ENCODE measurements at places on chromosomes 6 and 20.
A peak's percentile ranks its signal among the peaks of the same experiment; 100 is the strongest.

GRCh38 chr6:56851541-56852259 is 103.2 kb upstream of the BEND6 start:
- no peaks in the 10 kb centered on the region for H3K27me3 ChIP-seq
- no peak for DNase-seq
- H3K36me3 ChIP-seq, result no peaks in the 10 kb centered on the region
- peak overlapping the region; percentile 65 for H3K4me3 ChIP-seq
- H3K4me1 ChIP-seq, result peaks cover 15% of the 10 kb centered on the region

GRCh38 chr20:31833130-31833930 is 12.1 kb downstream of the FOXS1 start:
- H3K36me3 ChIP-seq, result no peaks in the 10 kb centered on the region
- H3K4me1 ChIP-seq, result peaks cover 28% of the 10 kb centered on the region
- no peak for DNase-seq
- no peak overlapping the region for H3K4me3 ChIP-seq

DNA sequence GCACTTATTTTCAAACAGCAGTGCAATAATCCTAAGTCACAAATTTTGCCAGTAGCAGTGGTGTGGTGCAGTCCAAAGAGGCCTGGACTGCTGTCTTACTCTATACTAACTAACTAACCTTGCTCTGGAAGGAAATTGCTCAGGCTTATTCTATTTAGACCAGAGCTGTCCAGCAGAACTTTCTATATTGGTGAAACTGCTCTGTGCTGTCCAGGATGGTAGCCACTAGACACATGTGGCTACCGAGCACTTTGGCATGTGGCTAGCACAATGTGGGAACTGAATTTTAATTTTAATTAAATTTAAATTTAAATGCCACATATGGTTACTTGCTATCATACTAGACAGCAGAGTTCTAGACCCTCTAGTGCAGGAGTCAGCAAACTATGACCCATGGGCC is 27.1 kb upstream of the FBXO9 start:
- no peak overlapping the region for H3K4me3 ChIP-seq
- no peak for DNase-seq
- H3K36me3 ChIP-seq, result peaks cover 52% of the 10 kb centered on the region
- H3K4me1 ChIP-seq, result peaks cover 50% of the 10 kb centered on the region
- H3K27me3 ChIP-seq, result no peaks in the 10 kb centered on the region

GRCh38 chr20:60236613-60237012 is 278.4 kb downstream of the CDH26 start:
- DNase-seq, result no peak
- no peak overlapping the region for H3K27ac ChIP-seq
- H3K27me3 ChIP-seq, result no peaks in the 10 kb centered on the region
- no peaks in the 10 kb centered on the region for H3K4me1 ChIP-seq
- no peak overlapping the region for H3K4me3 ChIP-seq

DNA sequence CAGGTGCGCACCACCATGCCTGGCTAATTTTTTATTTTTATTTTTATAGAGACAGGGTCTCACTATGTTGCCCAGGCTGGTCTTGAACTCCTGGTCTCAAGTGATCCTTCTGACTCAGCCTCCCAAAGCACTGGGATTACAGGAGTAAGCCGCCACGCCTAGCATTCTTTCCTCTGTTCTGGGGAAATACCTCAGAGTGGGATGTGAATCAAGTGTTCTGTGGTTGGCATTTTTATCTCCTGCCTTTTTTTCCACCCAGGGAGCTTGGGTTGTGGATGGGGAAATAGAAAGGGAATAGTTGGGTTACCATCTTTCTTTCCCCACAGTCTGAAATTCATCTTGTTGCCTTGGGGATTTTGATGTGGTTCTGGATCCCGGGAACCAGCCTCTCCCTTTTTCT is 24.1 kb downstream of the TFAP2C start:
- no peaks in the 10 kb centered on the region for H3K36me3 ChIP-seq
- no peaks in the 10 kb centered on the region for H3K27me3 ChIP-seq
- no peak overlapping the region for H3K4me3 ChIP-seq
- H3K4me1 ChIP-seq, result no peaks in the 10 kb centered on the region

All from esophagus muscularis mucosa (tissue), 4 donors.